ENCODE measurements at places on chromosomes 7 and 10.
A peak's percentile ranks its signal among the peaks of the same experiment; 100 is the strongest.

GRCh38 chr10:5297466-5297865, 67.3 kb upstream of the UCN3 start:
- DNase-seq: no peak

DNA sequence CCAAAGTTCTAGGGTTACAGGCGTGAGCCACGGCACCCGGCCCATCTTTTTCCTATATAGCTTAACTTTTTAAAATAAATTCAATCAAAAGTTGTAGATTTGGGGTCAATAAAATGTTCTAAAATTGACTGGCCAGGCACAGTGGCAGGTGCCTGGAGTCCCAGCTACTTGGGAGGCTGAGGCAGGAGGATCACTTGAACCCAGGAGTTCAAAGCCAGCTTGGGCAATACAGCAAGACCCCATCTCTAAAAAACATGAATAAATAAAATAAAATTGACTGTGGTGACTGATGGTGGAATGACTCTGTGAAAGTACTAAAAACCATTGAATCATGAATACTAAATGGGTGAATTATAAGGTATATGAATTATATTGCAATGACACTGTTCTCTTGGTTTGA, 20.8 kb downstream of the P4HA1 start:
- no peak for DNase-seq

DNA sequence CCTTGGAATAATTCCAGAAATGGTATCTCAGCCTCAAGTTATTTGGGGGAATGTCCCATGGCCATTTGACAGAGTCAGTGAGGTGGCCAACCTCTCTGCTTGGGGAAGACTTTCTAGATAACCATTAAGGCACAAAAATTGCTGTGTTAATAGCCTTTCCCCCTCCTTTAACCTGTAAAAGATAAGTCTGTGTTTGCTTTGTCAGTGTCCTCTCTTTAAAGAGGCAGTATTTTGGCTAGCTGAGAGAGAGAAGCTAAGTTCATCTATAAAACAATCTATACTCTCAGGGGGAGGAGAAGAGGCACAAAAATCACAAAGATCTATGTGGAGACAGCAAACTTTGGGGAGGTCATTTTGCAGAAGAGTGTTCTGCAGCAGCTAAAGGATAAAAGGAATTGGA, 72.1 kb downstream of the PLCE1 start:
- no peak for DNase-seq

DNA sequence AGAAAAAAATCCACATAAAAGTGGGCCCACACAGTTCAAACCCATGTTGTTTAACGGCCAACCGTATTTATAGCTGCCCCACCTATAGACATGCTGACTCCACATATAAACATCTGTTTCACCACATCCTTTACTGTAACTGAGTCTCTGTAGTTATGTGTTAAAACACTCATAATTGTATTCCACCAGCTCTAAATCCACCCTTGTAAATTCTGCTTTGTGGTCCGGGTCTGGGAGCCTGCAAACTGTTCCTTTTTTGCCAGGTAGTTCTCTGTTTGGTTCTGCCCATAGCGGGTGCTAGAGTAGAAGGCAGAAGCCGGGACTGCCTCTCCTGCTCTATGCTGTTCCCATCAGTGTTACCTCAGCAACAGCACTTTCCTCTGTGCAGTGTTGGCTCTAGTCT, 20.2 kb upstream of the FHIP2A start:
- DNase-seq: no peak

DNA sequence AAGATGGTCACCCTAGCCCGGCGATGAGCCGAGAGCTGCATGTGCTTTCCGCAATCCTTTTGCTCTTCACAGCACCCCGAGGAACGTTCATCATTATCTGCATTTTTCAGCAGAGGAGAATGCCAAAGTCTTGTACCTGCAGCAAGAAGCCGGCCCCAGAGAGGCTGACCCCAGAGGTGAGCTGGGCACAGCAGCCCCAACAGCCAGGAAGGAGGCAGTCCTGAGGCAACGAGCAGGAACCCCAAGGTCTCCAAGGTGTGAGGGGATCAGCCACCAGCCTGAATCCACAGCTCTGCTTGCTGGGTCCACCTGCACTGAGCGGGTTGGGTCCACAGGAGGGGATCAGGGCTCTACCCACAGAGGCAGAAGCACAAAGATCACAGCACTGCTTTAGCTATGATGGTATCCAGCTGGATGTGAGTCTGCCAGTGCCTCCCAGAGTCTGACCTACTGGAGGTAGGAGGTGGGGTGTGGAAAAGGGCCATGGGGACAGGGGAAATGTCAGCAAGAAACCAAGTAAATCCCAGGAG, 16.8 kb upstream of the GDF10 start:
- DNase-seq: no peak

DNA sequence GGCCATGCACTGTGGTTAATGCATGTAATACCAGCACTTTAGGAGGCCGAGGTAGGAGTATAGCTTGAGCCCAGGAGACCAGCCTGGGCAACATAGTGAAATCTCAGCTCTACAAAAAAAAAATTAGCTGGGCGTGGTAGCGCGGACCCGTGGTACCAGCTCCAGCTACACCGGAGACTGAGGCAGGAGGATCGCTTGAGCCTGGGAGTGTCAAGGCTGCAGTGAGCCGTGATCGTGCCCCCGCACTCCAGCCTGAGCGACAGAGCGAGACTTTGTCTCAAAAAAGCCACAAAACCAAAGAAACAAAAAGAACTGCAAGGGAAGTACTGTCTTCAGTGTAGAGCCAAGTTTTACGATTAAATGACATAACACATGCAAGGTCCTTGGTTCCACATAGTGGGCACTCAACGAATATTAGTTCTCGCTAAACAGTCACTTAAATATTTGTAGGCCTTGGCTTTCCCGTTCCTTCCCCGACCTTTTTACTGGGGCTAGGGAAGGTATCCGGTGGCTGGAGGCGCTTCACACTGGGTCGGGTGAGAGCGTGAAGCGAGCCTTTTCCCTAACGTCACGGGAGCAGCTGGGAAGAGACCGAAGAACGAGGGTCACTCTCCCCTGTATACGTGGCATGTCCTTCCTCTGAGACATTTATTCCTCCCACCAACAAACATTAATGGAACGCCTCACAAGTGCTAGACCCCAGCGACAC, 993 bp upstream of the SND1 start:
- DNase-seq: peak; percentile 51

- no peak for DNase-seq
These were observed 29.8 kb downstream of the GPRIN2 start for GRCh38 chr10:46526682-46527038.

- no peak for DNase-seq
These were observed 315.9 kb upstream of the ETV1 start for GRCh38 chr7:14305233-14305866.

DNA sequence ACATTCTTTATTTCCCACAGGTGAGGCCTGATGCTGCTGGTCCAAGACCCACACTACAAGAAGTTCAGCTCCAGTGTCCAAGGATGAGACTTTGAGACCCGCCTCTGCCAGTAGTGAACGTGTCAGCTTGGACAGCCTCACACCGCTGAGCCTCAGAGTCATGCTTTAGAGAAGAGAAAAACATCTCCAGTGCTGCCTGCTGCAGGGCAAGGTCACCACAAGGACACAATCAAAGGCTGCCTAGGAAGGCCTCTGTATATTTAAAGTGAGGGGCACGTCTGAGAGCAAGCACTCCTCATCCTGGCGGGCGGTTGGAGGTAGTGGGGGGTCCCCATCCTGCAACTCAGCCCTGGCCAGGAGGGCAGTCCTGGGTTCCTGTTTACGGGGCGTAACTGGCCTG, 19.3 kb downstream of the FGFR2 start:
- DNase-seq: no peak

GRCh38 chr10:130128062-130128781, 8.0 kb upstream of the GLRX3 start:
- no peak for DNase-seq

GRCh38 chr7:27533652-27534081, 129.0 kb downstream of the HIBADH start:
- DNase-seq: no peak

GRCh38 chr7:128135515-128136214, 104.4 kb upstream of the LRRC4 start:
- peak; percentile 79 for DNase-seq
